ENCODE measurements at places on chromosomes 7 and 10.

GRCh38 chr7:134438946-134439345 is 20.0 kb downstream of the AKR1B1 start:
- DNase-seq: no peak

DNA sequence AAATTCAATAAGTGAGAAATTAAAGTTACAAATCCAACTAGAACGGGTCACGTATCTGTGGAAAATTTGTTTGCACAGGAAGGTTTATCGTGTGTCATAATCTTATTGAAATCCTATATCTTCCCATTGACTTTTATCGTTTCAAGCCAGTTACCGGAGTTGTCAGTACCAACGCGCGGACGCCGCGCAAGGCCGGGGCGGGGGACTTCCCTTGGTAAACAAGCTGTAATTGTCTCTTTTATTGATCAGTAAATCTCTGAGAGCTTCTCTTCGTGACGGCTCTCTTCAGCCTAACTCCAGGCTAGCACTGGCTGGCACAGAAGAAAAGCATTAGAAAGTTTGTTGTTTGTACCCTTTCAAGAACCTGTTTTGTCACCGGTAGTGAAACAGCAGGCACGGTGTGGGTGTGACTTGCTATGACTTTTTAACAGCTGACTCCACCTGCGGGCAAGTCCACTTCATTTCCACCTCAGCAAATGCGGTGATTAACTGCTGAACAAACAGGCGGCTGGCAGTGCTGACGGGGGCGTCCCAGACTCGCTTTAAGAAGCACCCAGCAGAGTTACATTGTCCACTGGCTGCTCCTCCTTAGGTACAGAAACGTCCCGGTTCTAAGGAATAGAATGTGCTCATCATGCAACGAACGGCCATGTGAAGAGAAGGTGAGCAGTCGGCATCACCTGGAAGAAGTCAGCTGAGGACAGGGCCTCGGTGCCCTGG is 215.8 kb downstream of the MAD1L1 start:
- no peak for DNase-seq

DNA sequence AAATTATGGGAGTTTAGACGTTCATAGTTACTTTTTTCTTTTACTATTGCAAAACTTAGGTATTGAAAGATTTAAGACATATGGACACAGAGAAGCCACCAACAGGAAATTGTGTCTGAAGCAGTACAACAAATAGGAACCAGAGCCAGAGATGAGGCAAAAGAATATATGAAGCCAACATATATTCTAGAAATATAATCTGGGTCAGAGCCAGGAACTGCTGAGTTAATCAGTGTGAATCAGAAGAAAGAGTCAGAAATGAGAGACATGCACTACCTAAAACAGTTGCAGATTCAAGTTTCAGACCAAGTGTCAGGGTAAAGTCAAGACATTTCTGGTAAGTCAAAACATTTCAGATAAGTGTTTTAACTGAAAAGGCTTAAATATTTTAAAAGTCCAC is 67.7 kb downstream of the DGKB start:
- no peak for DNase-seq

- DNase-seq: no peak
Observed at GRCh38 chr7:47074702-47075153, 507.2 kb downstream of the TNS3 start.

DNA sequence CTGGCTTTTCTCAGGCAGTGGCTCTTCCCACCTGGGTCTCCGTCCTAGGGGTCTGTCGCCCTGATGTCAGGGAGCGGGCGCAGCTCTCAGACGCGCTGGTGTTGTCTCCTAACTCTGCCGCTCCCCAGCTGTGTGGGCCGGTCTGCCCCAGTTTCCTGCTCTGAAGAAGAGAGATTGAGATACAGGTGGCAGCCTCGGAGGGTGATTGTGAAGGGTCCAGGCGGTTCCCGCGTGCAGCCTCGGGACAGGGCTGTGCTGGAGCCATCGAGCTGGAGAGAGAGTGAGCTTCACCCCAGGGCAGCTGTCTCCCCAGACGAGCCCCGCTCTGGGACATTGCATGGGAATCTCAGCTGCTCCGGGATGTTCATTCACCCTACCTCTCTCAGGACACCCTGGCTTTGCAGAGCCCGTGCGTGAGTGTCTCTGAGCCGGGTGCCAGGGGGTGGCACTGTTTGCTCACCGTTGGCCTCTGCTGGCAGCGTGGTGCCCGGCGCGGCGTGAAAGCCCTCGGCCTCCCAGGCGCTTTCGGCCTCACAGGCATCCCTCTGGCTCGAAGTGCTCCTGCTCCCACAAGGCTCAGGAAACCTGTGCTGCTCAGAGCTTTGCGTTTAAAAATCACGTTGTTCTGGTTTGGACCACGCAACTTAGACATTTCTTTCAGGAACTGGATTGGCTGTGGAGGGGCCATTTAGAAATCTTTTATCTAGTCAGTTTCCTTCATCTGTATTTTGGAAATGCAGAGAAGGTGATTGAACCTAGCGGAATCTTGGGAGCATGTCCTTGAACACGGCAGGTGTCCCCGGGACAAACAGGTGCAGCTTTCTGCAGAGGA is 33.8 kb upstream of the ZFAND2A start:
- DNase-seq: no peak

GRCh38 chr10:79248341-79249185 is 98.7 kb upstream of the PPIF start:
- no peak for DNase-seq

DNA sequence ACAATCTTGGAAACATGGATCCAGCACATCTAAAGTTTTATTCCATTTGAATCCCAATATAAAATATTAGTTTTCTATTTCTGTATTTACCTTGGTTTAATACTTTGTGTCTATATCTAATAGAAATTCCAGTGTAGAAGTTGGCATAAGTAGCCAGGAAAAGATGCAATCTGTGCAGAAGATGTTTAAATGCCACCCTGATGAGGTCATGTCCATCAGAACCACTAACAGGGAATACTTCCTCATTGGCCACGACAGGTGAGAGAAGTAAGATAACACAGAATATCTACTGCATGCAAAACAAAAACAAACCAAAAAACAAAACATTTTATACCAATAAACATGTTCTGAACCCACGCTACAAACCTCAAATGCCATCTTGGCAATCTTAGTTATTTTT is 15.7 kb downstream of the PLEKHS1 start:
- no peak for DNase-seq

DNA sequence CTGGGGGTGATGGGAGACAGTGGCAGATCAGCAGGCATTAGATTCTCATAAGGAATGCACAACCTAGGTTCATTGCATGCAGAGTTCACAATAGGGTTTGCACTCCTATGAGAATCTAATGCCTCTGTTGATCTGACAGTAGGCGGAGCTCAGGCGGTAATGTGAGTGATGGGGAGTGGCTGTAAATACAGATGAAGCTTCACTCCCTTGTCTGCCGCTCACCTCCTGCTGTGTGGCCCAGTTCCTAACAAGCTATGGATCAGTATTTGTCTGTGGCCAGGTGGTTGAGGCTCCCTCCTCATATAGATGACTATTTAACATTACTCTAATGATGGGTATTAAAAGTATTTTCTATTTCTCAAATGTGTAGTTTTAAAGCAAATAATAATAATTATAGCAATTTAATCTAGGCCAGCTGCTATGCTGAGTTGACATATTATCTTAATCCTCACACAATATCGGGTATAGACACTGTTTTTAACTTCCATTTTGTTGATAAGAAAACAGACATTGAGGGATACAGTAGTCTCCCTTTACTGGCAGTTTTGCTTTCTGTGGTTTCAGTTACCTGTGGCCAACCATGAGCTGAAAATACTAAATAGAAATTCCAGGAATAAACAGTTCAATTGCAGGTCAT is 39.9 kb downstream of the KIF20B start:
- no peak for DNase-seq

- DNase-seq: no peak
Observed at GRCh38 chr7:31186202-31186601, 134.1 kb downstream of the ADCYAP1R1 start.

DNA sequence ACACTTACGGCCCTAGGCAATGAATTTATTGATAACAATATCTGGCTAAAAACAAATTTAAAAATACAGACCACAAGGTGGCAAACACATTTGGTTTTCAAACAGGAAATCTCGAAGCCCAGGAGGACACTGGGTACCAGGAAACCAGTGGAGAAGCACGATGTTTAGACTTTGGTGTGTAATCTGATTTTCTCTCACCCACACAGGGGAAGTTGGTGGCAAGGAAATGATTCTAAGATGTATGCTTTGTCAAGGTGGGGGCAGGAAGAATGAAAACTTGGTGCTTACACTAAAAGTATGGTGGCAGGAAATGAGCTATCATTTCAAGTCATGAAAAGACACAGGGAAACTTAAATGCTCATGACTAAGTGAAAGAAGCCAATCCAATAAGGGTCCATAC is 113.2 kb upstream of the ANKRD1 start:
- DNase-seq: no peak

DNA sequence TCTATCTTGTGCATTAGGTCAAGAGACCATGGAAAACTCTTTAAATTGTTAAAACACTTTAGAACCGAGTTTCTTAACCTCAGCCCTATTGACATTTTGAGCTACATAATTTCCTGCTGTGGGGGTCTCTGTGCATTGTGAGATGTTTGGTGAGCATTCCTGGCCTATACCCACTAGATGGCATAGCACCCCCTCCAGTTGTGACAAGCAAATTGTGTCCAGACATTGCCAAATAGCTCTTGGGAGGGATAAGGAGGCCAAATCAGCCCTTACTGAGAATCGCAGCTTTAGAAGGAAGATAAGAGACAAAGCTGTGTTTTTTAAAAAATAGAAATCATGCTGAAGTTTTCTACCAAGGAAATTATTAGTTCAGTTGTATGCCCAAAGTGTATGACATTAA is 1158.5 kb upstream of the C7orf33 start:
- no peak for DNase-seq

DNA sequence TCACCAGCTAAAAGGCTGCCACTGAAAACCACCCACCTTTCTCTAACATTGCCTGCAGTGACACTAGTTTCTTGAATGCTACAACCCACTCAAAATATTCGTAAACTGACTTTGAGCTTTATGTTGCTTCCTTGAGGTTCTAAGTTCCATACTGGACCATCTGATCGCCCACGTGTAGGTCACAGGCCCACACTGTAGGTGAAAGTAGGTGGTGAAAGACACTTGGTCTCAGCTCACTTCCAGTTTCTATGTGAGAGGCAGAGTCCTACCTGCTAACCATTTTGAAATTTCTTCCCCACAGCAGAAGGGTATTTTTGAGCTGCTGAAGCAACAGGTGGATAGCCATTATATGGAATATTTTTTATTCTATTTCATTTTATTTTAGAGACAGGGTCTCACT is 97.3 kb downstream of the MYO3A start:
- no peak for DNase-seq
